ENCODE measurements at places on chromosomes 3 and 15. TPM values are rescaled to one million over a fixed set of nuclear protein-coding genes. Genes with fewer than 3 reads are reported as not detected.

The ANKUB1 gene
- total RNA-seq = 0.32 TPM

The SEMA3F gene
- 42.6 TPM for total RNA-seq

The ZPLD1 gene
- not detected for total RNA-seq

The COL7A1 gene
- total RNA-seq = 1.9 TPM

The LRTM1 gene
- not detected for total RNA-seq

The CALML4 gene
- total RNA-seq = 4.9 TPM

The DNAH12 gene
- not detected for total RNA-seq

The CACNA1D gene
- not detected for total RNA-seq

The CRYGS gene
- 0.65 TPM for total RNA-seq

Data from epithelial cell of umbilical artery (primary cell).